ENCODE measurements at places on chromosomes 7 and 10. TPM values are rescaled to one million over a fixed set of nuclear protein-coding genes. Genes with fewer than 3 reads are reported as not detected.
A peak's percentile ranks its signal among the peaks of the same experiment; 100 is the strongest.

The RARRES2 gene
- 6.1 TPM for total RNA-seq

The CRHR2 gene
- not detected for total RNA-seq

The AGR2 gene
- total RNA-seq: 11.9 TPM

DNA sequence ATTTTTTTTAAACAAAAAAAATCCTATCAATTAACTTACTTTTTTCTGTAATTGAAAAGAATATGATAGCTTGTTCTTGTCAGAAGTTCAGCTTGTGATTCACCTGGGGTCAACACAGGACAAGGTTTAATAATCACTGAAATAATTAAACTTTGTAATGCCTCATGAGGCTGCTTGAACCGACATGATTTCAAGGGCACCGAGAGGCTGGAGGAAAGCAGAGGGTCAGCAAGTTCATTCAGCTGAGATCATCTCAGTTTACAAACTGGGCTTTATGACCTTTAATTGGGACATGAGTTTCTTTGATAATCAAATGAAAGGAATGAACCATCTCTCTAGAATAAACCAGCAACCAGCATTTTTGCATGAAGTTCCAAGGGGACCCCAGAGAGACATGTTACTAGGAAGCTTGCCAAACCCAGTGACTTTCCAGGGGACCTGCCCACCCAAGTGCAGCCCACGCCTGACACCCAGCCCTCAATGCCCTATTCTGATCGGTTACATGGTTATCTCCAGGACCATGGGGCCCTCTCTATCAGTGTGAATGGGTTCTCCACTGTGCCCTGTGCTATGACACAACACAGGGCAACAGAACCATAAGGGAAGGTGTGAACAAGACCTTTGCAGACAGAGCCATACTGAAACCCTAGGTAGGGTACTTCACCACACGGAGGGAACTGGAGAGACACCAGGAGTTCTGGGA is 7.8 kb upstream of the CYP3A4 start:
- peak; percentile 43 for DNase-seq

- DNase-seq: no peak
Observed at GRCh38 chr7:2527505-2528467, 8.2 kb downstream of the LFNG start.

GRCh38 chr7:47228386-47229014 is 353.4 kb downstream of the TNS3 start:
- DNase-seq: no peak

- DNase-seq: no peak
Observed at GRCh38 chr10:60917331-60918280, 26.4 kb downstream of the RHOBTB1 start.

- DNase-seq: no peak
Observed at GRCh38 chr7:94908323-94909178, 1.2 kb downstream of the PPP1R9A start.

GRCh38 chr10:59970396-59971368 is 64.3 kb upstream of the CCDC6 start:
- no peak for DNase-seq

DNA sequence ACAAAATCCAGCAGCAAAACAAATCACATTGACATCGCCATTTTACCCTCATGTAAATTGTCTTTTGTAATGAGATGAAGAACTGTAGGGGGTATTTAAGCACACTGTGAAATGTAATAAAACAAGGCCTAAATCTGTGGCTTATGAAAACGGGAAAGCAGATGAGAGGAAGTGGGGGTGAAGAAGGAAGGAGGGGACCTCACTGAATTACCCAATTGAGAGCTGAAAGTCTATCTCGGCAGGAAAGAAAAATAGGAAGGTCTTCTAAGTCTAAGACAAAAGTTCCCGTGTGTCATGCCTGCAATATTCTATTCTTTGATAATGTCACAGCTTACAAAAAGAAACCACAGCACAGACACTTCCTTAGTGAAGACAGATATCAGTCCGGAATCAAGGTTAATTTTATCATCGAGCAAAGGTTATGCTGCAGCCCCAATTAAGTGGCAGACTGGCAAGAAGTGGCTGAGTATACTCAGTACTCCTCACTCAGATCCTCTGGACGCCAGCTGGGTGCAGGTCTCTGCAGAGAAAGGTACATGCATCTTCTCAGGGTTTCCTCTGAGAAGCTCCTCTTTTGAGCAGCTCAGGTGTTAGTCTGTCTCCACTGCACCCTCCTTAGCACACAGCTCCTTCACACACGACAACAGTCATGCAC is 239.7 kb downstream of the FANK1 start:
- DNase-seq: no peak

- DNase-seq: no peak
Observed at GRCh38 chr10:4545062-4545461, 280.9 kb upstream of the AKR1E2 start.
